ENCODE measurements at places on chromosomes 5 and 9.

DNA sequence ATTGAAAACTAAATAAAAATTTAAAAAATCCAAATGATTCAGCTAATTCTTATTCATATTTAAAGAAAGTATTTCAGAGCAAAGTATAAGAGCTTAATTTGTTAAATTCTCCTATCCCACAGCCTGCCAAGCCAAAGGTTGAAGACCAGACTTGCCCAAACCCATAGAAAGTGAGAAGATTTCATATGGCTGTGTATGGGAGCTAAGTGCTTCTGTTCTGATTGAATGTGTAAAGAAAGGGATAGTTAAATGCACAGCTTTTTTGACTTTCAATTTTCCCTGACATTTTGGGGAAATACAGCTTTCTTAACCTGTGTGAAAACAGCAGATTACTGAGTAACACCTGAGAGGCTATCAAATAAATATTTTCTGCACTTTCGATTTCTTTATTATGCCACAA is 125.0 kb upstream of the MTAP start:
- DNase-seq = no peak

- peak; percentile 24 for DNase-seq
These were observed 85.6 kb downstream of the PTTG1 start for GRCh38 chr5:160507221-160507721.

- peak; percentile 82 for DNase-seq
These were observed at the start of gene LIX1 for GRCh38 chr5:97142521-97143254. Gene LIX1, minus strand, starts transcription at chr5:97142611. Its CDS starts 35 bp downstream, at chr5:97142576.

GRCh38 chr5:96579711-96580110 is 82.5 kb upstream of the CAST start:
- no peak for DNase-seq

DNA sequence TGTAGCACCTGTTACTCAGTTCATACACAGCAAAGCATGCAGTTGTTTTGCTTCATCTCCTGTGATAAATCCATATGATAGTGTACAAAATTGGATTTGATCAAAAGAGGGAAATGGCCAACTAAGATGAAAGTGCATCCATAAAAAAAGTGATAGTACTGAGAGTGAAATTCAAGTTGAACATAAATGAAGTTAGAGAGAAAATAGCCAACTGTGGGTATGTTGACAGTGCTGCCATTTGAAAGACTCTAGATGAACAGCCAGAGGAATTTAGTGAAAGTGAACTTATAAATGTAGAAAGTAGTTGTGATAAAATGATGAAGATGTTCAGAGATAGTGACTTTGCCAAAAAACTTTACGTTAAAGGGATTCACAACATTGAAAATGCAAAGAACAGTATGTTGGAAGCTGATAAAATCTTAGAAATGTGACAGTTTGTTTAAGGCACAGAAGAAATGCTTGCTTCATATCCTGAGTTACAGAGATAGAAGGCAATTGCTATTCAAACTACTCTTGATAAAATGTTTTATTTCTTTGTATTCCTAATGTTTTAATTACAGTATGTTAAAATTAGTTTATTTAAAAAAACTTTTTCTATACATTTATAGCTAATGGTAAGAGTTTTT is 119.7 kb downstream of the DMXL1 start:
- no peak for DNase-seq

GRCh38 chr5:136522217-136522956 is 157.0 kb upstream of the TRPC7 start:
- DNase-seq = no peak

- no peak for DNase-seq
These were observed 653.0 kb downstream of the MTRR start for GRCh38 chr5:8521991-8522390.

DNA sequence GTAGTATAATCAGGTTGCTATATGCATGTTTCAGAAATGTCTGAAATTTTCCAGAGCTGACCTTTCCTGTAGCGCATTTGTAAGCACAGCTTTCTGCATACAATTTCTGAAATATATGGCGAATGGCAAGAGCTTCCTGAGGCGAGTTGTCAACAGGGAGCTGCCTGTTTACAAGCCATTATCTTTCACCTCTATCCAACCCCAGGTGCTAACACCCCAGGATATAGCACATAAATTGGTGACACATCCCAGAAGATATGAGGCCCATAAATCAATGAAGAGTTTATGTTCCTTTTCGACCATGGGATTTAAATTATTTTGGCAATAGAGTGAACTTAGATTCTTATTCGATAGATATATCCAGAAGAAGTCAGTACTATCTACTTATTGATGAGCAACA is 379.8 kb downstream of the KDM4C start:
- no peak for DNase-seq
